ENCODE measurements at places on chromosomes 2 and 18. TPM values are rescaled to one million over a fixed set of nuclear protein-coding genes. Genes with fewer than 3 reads are reported as not detected.

Gene ATP8B1
- total RNA-seq, result not detected

Gene FNDC4
- total RNA-seq, result 0.22 TPM

Gene CHRND
- not detected for total RNA-seq

Gene DSG4
- not detected for total RNA-seq

Gene DYNC2LI1
- total RNA-seq, result 3.1 TPM

Gene SLC11A1
- total RNA-seq, result 0.30 TPM

Gene TMEM247
- not detected for total RNA-seq

Gene MTLN
- total RNA-seq, result 39.3 TPM

Gene CCDC148
- not detected for total RNA-seq

Gene SCG2
- total RNA-seq, result not detected

Gene ALKAL2
- total RNA-seq, result not detected
